ENCODE measurements at places on chromosomes 5 and 9.

DNA sequence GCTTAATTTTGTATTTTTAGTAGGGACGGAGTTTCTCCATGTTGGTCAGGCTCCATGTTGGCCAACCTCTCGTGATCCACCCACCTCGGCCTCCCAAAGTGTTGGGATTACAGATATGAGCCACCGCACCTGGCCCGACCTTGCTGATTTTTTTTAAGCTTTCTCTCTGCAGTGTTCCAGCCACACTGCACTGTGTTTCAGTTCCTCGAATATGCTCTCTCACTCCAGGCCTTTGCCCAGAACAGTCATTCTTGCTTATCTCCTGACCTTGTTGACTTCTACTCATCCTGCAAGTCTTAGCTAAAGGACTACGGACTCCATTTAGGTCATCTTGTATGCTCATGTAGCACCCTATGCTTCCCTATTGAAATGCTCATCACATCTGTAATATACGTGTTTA is 3.3 kb downstream of the SNAPC3 start:
- H3K36me3 ChIP-seq = peaks cover 14% of the 10 kb centered on the region
- no peak for DNase-seq
- H3K4me3 ChIP-seq = no peak overlapping the region
- H3K4me1 ChIP-seq = peaks cover 60% of the 10 kb centered on the region
- no peaks in the 10 kb centered on the region for H3K27me3 ChIP-seq
- no peak overlapping the region for H3K27ac ChIP-seq

DNA sequence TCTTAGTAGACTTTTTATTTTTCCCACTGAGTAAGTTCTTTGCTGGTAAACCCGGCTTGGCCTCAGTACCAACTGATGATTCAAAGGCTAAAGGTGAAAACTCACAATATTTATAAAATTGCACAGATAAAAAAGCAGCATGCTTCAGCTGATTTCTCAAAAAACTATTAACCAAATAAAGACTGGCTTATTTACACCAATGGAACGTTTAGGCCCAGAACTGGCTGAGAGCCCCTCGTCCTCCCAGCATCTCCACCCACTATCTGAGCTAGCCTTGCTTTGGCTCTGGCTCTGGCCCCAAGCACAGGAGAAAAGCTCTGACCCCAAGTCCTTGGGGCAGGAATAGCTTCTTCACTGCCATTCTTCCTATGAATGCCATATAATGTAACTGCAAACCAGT is 68.5 kb downstream of the SPTLC1 start:
- no peak for DNase-seq
- no peak overlapping the region for H3K4me3 ChIP-seq
- H3K27ac ChIP-seq = peak overlapping the region; percentile 22

DNA sequence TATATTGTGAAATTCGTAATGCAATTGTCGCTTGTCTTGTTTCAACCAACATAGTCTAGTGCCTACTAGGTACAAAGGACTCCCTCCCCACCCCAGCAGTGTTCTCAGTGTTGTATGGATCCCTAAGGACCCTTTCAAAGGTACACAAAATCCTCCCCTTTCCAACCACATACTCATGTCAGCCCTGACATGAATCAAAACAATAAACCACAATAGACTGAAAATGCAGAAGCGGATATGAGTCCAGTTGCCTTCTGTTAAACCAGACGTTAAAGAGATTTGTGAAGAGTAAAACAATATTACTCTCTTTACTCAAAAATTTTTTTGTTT is 82.4 kb upstream of the IFNK start:
- H3K27me3 ChIP-seq = no peaks in the 10 kb centered on the region
- H3K27ac ChIP-seq = no peak overlapping the region
- H3K4me3 ChIP-seq = no peak overlapping the region
- H3K36me3 ChIP-seq = no peaks in the 10 kb centered on the region
- peaks cover 21% of the 10 kb centered on the region for H3K4me1 ChIP-seq

- no peaks in the 10 kb centered on the region for H3K36me3 ChIP-seq
- DNase-seq = no peak
- H3K4me3 ChIP-seq = no peak overlapping the region
- peaks cover 41% of the 10 kb centered on the region for H3K4me1 ChIP-seq
Measured at GRCh38 chr9:126518763-126519162, 95.0 kb upstream of the LMX1B start.

DNA sequence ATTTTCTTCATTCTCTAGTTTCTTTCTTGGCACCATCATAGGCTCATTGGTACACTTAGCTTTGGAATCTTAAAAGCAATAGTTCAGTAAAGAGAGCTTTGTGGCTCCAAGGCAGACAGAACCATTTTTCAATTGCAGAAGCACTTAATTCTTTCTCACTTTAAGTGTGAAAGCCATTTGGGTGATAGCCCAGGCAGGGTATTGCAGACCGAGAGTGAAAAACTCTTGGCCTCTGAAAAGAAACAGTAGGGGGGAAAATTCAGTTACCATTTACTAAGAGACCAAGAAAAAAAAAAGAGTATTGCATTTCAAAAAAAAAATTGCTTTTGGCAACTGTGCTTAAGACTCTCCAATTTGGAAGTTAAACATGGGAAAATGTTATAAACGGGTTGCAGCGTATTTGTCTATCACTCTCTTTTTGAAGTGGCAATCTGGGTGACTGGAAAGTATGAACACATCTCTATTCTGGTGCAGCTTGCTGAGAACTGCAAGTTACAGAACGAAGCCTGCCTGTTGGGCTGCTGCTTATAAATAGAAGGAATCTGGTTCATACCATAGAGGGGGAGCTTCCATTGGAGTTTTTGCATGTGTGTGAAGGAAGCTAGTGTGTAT is 170.5 kb downstream of the TLE4 start:
- H3K4me3 ChIP-seq = no peak overlapping the region
- no peaks in the 10 kb centered on the region for H3K27me3 ChIP-seq
- no peak overlapping the region for H3K27ac ChIP-seq
- no peaks in the 10 kb centered on the region for H3K36me3 ChIP-seq
- no peak for DNase-seq

GRCh38 chr5:72213482-72213881 is 106.2 kb downstream of the MAP1B start:
- H3K27me3 ChIP-seq = no peaks in the 10 kb centered on the region
- H3K4me3 ChIP-seq = no peak overlapping the region
- no peak for DNase-seq
- H3K36me3 ChIP-seq = no peaks in the 10 kb centered on the region

GRCh38 chr5:156641686-156642085 is 208.4 kb upstream of the PPP1R2B start:
- H3K27me3 ChIP-seq = no peaks in the 10 kb centered on the region
- no peak overlapping the region for H3K27ac ChIP-seq
- no peak for DNase-seq
- peaks cover 10% of the 10 kb centered on the region for H3K4me1 ChIP-seq
- no peak overlapping the region for H3K4me3 ChIP-seq

GRCh38 chr5:9523090-9523823 is 22.6 kb downstream of the SEMA5A start:
- H3K4me3 ChIP-seq = no peak overlapping the region
- H3K4me1 ChIP-seq = peaks cover 9% of the 10 kb centered on the region
- no peaks in the 10 kb centered on the region for H3K27me3 ChIP-seq
- H3K36me3 ChIP-seq = no peaks in the 10 kb centered on the region
- H3K27ac ChIP-seq = no peak overlapping the region

DNA sequence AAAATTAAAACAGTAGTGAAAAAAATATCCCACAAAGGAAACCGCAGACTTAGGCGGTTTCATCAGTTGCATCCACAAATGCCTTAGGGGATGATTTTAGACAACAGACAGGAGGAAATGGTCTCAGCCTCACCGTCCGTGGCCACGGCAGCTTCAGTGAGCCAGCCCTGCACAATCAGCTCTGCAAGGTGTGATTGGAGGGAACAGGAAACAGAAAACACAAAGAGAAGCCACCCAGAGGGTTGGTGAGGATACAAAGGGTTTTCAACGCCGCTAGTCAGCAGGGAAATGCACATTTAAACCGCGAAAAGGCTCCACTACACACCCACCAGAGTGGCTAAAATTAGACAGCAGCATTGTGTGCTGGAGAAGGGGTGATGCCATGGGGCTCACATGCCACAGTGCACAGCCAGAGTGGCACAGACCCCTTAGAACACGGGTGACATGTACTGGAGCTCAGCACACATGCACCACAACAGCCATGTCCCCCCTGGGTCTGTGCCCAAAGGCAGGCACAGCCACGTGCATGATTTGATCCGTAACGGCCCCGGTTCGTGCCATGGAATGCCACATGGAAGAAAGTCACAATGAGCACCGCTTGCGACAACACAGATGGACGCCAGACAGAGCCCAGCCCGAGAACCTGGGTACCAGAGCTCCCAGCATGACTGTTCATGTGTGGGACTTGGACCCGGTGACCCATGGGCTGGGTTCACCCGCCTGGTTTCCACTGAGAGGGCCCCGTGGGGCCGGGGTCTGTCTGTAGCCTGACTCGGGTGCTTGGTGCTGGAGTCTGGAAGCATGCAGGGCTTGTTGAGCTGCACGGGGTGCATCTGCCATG is 18.3 kb upstream of the TERT start:
- H3K36me3 ChIP-seq = no peaks in the 10 kb centered on the region
- no peak for DNase-seq
- no peak overlapping the region for H3K27ac ChIP-seq
- no peaks in the 10 kb centered on the region for H3K27me3 ChIP-seq
- no peak overlapping the region for H3K4me3 ChIP-seq

DNA sequence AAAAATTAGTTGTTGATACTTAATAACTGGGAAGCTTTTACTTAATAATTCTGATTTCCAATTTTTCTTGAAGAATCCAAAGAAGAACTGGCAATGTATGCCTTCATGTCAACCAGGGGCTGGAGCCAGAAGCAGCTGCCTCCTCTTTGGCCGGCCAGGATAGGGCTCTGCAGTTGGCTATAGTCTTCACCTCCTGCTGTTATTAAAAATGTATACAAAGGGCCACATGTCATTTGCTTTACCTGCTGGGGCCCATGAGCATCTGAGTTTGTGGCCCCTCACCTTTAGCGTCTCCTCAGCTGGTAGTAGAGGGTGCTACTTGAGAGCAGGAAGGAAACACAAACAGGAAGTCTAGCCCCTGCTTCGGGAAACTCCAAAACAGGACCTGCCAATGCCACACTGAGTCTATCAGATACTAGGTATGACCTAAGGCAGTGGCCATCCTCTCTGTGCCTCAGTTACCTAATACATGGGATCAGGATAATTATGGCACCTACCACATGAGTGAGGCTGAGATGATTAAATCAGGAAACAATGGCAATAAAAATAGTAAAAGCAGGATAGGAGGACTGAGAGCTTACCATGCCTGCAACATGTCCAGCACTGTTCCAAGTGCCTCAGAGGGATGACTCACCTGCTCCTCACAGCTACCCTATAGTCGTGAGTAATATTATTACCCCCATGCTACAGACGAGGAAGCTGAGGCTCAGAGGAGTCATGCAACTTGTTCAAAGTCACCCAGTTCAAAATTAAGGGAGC is 21.3 kb downstream of the CCDC69 start:
- DNase-seq = no peak
- H3K27me3 ChIP-seq = no peaks in the 10 kb centered on the region
- peaks cover 1% of the 10 kb centered on the region for H3K4me1 ChIP-seq
- no peak overlapping the region for H3K4me3 ChIP-seq

- DNase-seq = no peak
- H3K36me3 ChIP-seq = no peaks in the 10 kb centered on the region
- H3K4me3 ChIP-seq = no peak overlapping the region
- no peak overlapping the region for H3K27ac ChIP-seq
Measured at GRCh38 chr9:128249558-128249907, 26.3 kb downstream of the GOLGA2 start.

DNA sequence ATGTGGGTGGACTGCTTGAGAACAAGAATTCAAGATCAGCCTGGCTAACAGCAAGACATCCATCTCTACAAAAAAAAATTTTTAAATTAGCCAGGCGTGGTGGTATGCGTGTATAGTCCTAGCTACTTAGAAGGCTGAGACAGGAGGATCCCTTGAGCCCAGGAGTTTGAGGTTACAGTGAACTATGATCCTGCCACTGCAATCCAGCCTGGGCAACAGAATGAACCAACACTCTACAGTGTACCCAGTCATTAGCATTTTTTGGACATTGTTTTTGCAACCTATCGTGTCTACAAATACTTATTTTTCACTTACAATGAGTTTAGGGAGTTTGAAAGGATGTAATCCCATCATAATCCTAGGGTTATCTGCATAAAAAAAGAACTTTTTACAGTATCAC is 22.1 kb downstream of the RICTOR start:
- no peak for DNase-seq
- no peak overlapping the region for H3K4me3 ChIP-seq
- H3K27ac ChIP-seq = no peak overlapping the region

DNA sequence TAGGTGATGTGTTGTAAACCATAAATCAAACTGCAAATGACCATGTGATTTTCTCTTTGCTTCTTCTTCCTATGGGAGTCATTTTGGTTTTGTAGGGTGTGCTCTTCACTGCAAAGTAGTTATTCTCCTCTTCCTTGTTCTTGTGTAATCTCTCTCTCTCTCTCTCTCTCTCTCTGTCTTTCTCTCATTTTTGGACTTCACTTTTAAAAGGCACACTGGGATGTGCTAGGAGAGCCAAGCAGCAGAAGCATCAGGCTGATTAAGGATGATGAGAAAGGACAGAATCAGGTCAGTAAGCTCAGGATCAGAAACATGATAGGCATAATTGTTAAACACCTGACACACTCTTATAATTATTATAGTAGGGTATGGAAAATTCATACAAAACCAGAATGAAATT is 505.3 kb upstream of the ZNF608 start:
- no peaks in the 10 kb centered on the region for H3K27me3 ChIP-seq
- H3K4me3 ChIP-seq = no peak overlapping the region
- no peaks in the 10 kb centered on the region for H3K4me1 ChIP-seq
- no peaks in the 10 kb centered on the region for H3K36me3 ChIP-seq

DNA sequence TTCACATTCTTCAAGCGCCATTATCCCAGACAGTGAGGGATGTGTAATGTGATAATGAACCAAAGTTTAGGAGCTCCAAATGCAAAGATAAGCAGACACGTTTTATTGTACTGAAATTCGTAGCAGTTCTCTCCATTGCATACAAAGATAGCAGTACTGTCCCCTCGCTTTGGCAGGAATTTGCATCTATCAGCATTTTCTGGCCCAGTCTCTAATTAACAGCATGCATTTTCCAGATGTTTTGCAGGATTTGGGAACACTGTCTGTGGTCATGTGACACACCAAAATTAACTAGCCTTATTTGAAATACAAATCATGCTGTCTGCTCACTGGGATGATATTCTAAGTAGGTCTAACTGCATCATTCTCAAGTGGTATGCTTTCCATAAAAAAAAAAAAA is 235.9 kb upstream of the TRPM3 start:
- no peaks in the 10 kb centered on the region for H3K27me3 ChIP-seq
- no peaks in the 10 kb centered on the region for H3K4me1 ChIP-seq
- DNase-seq = no peak
- no peak overlapping the region for H3K27ac ChIP-seq
